ENCODE measurements at places on chromosomes 3 and 15.

- no peak for DNase-seq
Measured at GRCh38 chr3:190492129-190492528, 21.8 kb upstream of the IL1RAP start.

GRCh38 chr15:84874981-84875699, 9.3 kb upstream of the SLC28A1 start:
- DNase-seq, result no peak

DNA sequence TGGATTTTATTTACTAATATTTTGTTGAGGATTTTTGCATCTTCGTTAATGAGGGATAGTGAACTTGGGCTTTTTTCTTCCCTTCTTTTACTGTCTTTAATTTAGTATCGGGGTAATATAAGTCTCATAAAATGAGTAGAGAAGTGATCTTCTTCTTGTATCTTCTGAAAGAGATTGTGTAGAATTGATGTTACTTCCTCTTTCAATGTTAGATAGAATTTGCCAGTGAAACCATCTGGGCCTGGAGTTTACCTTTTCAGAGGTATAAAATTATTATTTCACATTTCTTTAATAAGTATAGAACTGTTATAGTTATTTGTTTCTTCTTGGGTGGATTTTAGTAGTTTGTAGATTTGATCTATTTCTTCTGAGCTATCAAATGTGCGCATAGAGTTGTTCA, 7.8 kb downstream of the HESX1 start:
- no peak for DNase-seq

DNA sequence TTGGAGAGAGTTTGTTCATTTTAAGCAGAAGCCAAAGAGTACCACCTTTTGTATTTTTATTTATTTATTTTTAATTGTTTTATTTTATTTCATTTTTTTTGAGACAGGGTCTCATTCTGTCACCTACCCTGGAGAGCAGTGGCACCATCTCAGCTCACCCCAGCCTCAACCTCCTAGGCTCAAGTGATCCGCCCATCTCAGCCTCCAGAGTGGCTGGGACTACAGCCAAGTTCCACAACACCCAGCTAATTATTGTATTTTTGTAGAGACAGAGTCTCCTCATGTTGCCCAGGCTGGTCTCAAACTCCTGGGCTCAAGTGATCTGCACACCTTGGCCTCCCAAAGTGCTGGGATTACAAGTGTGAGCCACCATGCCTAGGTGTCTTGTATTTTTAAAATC, 9.6 kb downstream of the CCR8 start:
- DNase-seq, result no peak

- DNase-seq, result no peak
Measured at GRCh38 chr3:106765342-106765741, 611.9 kb upstream of the CCDC54 start.

- no peak for DNase-seq
Measured at GRCh38 chr15:64813075-64813474, 12.4 kb downstream of the PIF1 start.

- no peak for DNase-seq
Measured at GRCh38 chr3:135127946-135128470, 332.9 kb downstream of the EPHB1 start.
